Stimulated activated CD4-positive, alpha-beta T cell treated with anti-CD3 and anti-CD28 coated beads, Interleukin-15, amount 100 ng/mL, for 1 hour (primary cell): ENCODE measurements at places on chromosomes 4 and X.

DNA sequence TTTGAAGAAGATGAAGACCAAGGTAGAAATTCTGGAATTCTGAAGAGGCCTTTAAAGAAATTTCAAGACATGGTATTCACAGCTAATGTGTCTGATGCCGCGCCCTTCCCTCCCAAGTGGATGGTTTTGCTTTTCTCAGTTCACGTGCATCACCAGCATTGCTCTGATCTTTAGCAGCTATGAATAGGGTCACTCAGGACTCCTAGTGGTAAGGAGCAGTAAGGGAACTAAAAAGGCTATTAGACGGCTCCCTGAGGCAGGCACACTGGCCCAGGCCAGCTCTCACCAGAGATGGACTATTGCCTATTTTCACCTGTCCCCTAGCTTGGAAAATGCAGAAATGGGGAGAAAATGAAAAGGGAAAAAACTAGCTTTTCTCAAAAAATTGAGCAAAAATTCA lies 447.5 kb upstream of the RASGEF1B start:
- no peak for DNase-seq

DNA sequence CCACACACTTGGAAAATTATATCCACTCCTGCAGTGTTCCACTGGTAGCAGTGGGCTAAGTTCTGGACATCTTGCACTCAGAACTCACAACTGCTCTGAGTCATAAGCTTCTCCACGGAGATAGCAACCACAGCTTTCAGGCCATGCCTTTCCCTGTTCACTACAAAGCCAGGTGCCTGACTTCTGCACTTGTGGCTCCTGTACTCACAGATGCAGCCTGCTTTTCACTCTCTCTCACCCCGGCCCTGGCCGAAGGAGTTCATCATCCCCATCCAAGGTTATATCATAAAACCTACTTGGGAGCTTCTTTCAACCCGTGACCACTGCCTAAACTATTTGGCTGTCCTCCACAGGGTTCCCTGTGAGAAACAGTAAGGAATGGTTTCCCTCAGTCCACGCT lies 999.4 kb downstream of the GLUD2 start:
- no peak for DNase-seq

- DNase-seq, result no peak
Observed at GRCh38 chr4:600166-600565, 24.1 kb upstream of the TMEM271 start.

DNA sequence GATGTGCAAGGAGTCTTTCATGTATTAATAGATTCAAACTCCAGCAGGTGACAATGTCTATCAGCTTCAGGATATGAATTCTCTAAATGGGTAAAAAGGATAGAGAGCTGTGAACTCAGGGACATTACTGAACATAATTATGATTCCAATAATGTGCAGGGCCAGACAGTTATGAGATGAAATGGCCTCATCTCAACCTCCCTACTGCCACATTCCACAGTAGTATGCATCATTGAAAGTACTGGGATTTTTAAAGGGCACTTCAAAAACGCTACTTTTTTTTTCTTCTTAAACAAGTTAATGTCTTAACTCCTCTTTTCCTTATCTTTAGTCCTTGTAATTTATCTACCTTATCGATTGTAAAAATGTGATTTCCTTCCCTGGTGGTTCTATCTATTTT lies 202.0 kb downstream of the APBB2 start:
- DNase-seq, result no peak

- no peak for DNase-seq
Observed at GRCh38 chrX:107560041-107560440, 68.3 kb upstream of the PRPS1 start.

- DNase-seq, result peak; percentile 23
Observed at GRCh38 chrX:51743179-51743957, at the start of gene GSPT2. TSS of gene GSPT2 (plus strand) at chrX:51743442. CDS start at chrX:51743627, 185 bp downstream.

- no peak for DNase-seq
Observed at GRCh38 chrX:5180135-5180741, 1048.4 kb downstream of the NLGN4X start.

DNA sequence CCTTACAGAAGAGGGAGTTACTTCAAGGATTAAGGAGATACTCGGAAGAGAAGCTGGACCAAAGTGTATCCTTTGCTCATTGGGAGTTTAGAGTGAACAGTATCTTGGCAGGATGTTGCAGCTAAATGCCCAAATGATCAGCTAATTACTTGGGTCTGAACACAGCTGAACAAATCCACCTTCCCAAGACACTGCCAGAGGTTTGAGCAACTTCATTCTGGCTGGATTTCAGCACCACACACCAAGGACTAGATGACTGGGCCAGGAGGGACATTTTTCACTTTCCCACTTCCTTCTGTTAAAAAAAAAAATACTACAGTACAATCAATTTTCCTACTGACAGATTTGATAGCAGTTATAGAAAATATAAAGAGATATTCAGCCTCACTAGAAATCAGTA lies 324.6 kb downstream of the MID1IP1 start:
- DNase-seq, result no peak

GRCh38 chr4:74159143-74159709 lies 1.3 kb downstream of the MTHFD2L start:
- DNase-seq, result no peak

- DNase-seq, result no peak
Observed at GRCh38 chr4:3720466-3720865, 45.7 kb upstream of the ADRA2C start.
